ENCODE measurements at places on chromosomes 3 and 15.

DNA sequence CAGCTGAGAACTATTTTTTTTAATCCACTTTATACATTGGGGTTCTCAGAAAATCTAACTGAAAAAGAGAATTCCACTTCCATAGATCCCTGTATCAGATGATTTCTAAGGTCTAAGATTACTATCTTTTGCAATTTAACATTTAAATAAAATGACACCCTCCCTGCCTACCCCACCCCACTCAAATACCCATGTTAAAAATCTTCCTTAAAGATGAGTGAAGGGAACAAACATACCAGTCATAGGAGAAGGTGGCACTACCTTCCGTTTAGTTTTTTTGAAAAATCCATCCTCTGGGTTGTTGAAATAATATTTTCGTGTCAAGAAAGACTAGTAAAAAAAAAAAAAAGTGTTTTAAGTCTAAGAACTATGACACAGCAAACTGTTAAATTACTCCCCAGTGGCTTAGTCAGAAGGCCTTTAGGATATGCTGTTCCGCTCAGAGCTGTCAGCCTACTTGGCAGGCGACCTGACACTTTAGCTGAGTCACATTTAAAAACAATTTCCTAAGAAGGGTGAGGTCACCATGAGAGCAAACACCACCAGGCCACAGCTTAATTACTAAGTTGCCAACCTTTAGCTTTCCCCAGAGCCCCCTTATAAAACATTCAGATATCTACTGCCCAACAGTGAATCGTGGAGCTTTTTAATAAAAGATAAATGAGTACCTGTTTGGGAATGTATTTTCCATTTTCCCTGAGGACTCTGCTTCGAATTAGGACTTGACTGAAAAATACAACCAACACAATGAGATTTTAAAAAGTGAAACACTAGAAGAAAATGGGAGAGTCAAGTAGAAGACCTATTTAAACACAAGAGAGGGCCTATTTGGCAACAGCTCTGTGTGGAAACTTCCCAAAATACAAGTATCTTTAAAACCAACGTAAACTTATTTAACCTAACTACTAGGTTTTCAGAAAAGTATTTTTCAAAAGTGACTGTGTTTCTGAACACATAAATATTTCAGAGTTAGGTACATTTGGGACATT lies 9.6 kb downstream of the EMC3 start:
- no peaks in the 10 kb centered on the region for H3K27me3 ChIP-seq
- peak overlapping the region; percentile 78 for H3K27ac ChIP-seq
- peak; percentile 78 for DNase-seq
- H3K4me3 ChIP-seq = no peak overlapping the region
- H3K4me1 ChIP-seq = peaks cover 16% of the 10 kb centered on the region

DNA sequence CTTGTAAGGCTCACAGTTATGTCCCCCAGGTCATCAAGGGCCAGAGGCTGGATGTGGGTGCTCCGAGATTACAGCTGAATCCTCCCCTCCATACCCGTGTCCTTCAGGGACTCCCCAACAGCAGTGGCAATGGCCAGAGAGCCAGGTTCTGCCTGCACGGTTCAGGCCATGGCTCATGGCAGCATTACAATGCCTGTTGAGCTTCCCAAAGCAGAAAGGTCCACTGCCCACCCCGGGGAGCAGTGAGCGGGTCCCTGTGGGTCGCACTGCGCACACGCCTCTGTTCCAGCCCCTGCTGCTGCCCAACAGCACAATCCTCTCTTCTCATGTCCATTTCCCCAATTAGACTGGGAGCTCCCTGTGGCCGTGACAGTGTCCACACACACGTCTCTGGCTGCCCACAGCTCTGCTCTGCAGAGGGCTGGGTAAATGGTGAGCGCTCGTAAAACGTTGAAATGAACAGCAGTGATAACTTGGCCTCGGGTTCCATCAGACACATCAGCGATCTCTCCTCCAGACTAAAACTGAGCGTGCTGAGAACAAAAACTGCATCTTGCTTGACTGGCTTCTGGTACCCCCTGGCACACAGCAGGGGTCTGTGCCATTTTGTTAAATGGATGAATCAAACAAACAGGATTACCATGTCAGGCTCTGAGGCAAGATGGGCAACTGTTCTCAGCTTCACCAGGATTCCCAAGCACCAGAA lies 80.4 kb downstream of the VGLL4 start:
- H3K4me1 ChIP-seq = peaks cover 29% of the 10 kb centered on the region
- no peak for DNase-seq
- no peaks in the 10 kb centered on the region for H3K27me3 ChIP-seq
- no peak overlapping the region for H3K27ac ChIP-seq

DNA sequence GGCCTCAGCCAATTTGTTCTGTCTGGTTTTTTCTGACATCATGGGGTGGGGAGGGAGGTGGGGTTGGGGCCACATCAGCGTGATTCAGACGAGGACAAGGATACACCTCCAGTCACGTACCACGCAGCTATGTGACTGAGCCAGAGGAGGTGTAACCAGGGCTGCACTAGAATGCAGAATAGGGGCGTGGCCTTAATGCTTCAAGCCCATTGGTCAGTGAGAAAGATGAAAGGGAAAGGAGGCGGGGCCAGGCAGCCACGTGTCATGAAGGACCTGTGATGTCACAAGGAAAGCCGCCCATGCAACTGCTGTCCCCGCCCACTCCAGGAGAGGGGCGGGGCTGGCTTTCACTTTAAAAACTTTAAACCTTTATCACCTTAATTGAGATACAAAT lies at the start of gene GOLGA6L2:
GOLGA6L2 (minus strand) TSS at position 137 of the 394 bp plus-strand sequence; CDS start at position 75, 62 bp downstream.
- H3K27me3 ChIP-seq = no peaks in the 10 kb centered on the region
- no peaks in the 10 kb centered on the region for H3K36me3 ChIP-seq
- DNase-seq = no peak

GRCh38 chr3:145144361-145144760 lies 1016.6 kb downstream of the PLOD2 start:
- no peaks in the 10 kb centered on the region for H3K4me1 ChIP-seq
- no peak overlapping the region for H3K27ac ChIP-seq
- no peaks in the 10 kb centered on the region for H3K36me3 ChIP-seq
- no peak overlapping the region for H3K4me3 ChIP-seq

GRCh38 chr15:74768771-74769342 lies 13.0 kb upstream of the CSK start:
- no peak overlapping the region for H3K27ac ChIP-seq
- DNase-seq = no peak
- peaks cover 14% of the 10 kb centered on the region for H3K27me3 ChIP-seq
- H3K36me3 ChIP-seq = no peaks in the 10 kb centered on the region
- H3K4me3 ChIP-seq = no peak overlapping the region

DNA sequence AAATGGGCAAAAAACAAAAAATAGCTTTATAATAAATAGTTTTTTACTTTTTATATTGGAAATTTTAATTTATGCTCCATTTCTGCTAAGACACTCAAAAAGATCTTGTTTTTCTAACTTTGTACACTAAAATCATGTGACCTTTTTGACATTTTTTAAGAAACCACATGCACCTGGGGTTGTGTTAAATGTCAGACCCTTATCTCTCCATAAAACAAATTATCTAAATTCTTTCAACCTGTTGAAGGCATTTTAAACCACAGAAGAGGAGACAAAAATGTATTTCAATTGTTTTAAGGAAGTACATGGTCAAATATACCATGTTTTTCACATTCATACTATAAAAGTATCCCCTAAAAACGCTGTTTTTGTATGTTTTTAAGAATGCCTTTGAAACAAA lies 29.2 kb downstream of the IFT80 start:
- H3K4me3 ChIP-seq = no peak overlapping the region
- no peaks in the 10 kb centered on the region for H3K4me1 ChIP-seq
- DNase-seq = no peak
- H3K27me3 ChIP-seq = no peaks in the 10 kb centered on the region
- peaks cover 3% of the 10 kb centered on the region for H3K36me3 ChIP-seq

- no peaks in the 10 kb centered on the region for H3K36me3 ChIP-seq
- H3K27me3 ChIP-seq = no peaks in the 10 kb centered on the region
- H3K27ac ChIP-seq = no peak overlapping the region
- DNase-seq = no peak
- no peaks in the 10 kb centered on the region for H3K4me1 ChIP-seq
Measured at GRCh38 chr3:56413911-56414310, 54.4 kb downstream of the ERC2 start.

- no peaks in the 10 kb centered on the region for H3K4me1 ChIP-seq
- DNase-seq = no peak
- H3K4me3 ChIP-seq = no peak overlapping the region
- H3K36me3 ChIP-seq = no peaks in the 10 kb centered on the region
- no peak overlapping the region for H3K27ac ChIP-seq
Measured at GRCh38 chr3:173304182-173304800, 93.3 kb upstream of the NLGN1 start.

- H3K4me3 ChIP-seq = no peak overlapping the region
- H3K27me3 ChIP-seq = no peaks in the 10 kb centered on the region
- H3K4me1 ChIP-seq = peaks cover 30% of the 10 kb centered on the region
- H3K27ac ChIP-seq = no peak overlapping the region
- no peaks in the 10 kb centered on the region for H3K36me3 ChIP-seq
- DNase-seq = no peak
Measured at GRCh38 chr15:39622660-39623516, 42.0 kb downstream of the THBS1 start.

DNA sequence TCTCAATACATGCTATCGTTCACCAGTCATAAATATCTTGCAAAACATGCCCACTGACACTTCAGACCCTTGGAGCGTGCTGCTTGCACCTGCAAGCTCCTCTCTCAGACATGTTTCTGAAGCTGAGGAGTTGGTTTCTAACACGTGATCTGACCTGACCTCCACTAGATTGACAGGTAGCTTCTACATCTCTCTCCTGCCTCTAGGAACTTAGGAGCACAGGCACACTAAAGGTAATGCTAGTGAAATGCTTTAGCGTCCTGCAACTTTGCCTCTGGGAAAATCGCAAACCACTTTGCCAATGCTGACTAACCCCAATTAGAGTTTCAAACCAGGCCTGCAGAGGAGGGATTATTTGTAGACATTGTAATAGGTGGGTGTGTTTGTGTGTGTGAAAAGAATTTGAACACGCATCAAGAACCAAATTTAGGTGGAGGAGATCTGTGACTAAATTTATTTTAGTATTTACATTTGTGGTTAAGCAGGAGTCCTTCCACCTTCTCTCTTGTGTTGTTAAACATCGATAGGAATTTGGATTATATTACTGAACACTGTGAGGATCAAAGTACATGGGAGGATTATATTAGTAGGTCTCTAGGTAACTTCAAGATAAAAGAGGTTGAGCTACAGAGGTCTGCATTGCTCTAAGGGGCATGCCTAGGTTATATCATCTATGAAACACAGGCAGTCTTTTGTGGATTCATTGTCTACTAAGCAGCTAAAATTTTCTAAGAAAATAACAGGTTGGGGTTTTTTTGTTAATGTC lies 86.7 kb upstream of the ZBED2 start:
- H3K4me3 ChIP-seq = no peak overlapping the region
- no peak for DNase-seq
- H3K27me3 ChIP-seq = no peaks in the 10 kb centered on the region
- H3K4me1 ChIP-seq = peaks cover 19% of the 10 kb centered on the region

DNA sequence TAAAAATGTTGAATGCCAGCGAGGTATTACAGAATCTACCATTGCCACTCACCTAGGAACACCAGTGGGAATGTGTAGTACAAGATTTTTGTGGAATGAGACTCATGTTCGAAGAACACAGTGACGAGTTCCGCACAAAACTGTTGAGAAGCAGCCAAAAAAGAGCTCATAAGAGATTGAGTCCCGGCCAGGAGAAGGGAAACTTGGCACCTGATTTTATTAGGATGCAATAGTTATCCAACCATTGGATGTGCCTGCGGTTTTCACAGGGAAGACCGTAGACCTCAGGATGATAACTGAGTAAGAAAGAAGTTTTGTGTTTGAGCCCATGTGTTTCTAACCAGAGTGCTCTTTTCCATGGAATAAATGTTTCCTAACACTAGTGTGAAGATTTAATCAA lies 88.9 kb downstream of the PTPRG start:
- H3K36me3 ChIP-seq = no peaks in the 10 kb centered on the region
- no peak overlapping the region for H3K4me3 ChIP-seq
- DNase-seq = no peak
- H3K27ac ChIP-seq = no peak overlapping the region

- no peaks in the 10 kb centered on the region for H3K4me1 ChIP-seq
- no peak overlapping the region for H3K27ac ChIP-seq
- no peak for DNase-seq
Measured at GRCh38 chr3:103991461-103992115, 1375.1 kb upstream of the ALCAM start.

- no peaks in the 10 kb centered on the region for H3K27me3 ChIP-seq
- no peak overlapping the region for H3K27ac ChIP-seq
Measured at GRCh38 chr3:157100608-157101396, 59.1 kb downstream of the CCNL1 start.

GRCh38 chr3:120274739-120275167 lies 10.3 kb downstream of the GPR156 start:
- no peaks in the 10 kb centered on the region for H3K4me1 ChIP-seq
- no peaks in the 10 kb centered on the region for H3K36me3 ChIP-seq
- no peak for DNase-seq
- no peaks in the 10 kb centered on the region for H3K27me3 ChIP-seq
- no peak overlapping the region for H3K27ac ChIP-seq

DNA sequence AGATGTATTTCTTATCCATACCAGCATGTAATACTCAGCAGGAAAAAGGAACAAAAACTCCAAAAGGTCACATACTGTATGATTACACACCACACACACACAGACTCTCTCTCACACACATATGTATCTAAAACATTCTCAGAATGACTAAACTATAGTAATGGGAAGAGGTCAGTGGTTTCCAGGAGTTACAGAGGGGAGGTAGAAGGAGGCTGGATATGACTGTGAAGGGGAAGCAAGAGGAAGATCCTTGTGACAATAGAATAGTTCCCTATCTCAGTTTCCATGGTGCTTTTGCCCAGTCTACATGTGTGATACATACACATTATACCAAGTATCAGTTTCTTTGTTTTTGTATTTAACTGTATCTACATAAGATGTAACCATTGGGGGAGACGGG lies 190.1 kb downstream of the IL5RA start:
- H3K4me3 ChIP-seq = no peak overlapping the region
- H3K36me3 ChIP-seq = no peaks in the 10 kb centered on the region
- no peaks in the 10 kb centered on the region for H3K4me1 ChIP-seq
- no peaks in the 10 kb centered on the region for H3K27me3 ChIP-seq

DNA sequence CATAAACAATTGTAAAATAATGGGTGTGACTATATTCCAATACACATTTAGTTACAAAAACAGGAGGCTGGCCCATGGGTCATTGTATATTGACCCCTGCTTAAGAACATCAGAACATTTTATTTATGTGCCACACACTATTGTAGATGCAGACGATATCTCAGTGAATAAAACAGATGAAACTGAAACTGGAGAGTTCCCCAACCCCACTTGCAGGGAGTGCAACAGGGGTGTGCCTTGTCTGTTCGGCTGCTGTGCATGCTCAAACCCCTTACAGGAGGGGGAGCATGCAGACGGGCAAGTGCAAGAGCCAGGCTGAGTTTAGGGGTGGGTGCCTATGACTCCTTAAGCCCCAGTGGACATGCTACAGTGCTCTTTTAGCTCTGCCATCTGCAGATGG lies 509.6 kb downstream of the IGSF11 start:
- no peaks in the 10 kb centered on the region for H3K36me3 ChIP-seq
- no peak for DNase-seq
- no peaks in the 10 kb centered on the region for H3K27me3 ChIP-seq
- no peak overlapping the region for H3K4me3 ChIP-seq
- no peaks in the 10 kb centered on the region for H3K4me1 ChIP-seq
- no peak overlapping the region for H3K27ac ChIP-seq

GRCh38 chr3:57234613-57235575 lies 7.4 kb downstream of the APPL1 start:
- DNase-seq = no peak
- peaks cover 2% of the 10 kb centered on the region for H3K36me3 ChIP-seq
- H3K27me3 ChIP-seq = no peaks in the 10 kb centered on the region
- H3K4me1 ChIP-seq = peaks cover 3% of the 10 kb centered on the region

GRCh38 chr15:43436395-43436794 lies 56.6 kb downstream of the TP53BP1 start:
- no peak overlapping the region for H3K27ac ChIP-seq
- H3K27me3 ChIP-seq = no peaks in the 10 kb centered on the region
- H3K36me3 ChIP-seq = peaks cover 10% of the 10 kb centered on the region
- peaks cover 9% of the 10 kb centered on the region for H3K4me1 ChIP-seq
